ENCODE measurements at places on chromosomes 7 and 10. TPM values are rescaled to one million over a fixed set of nuclear protein-coding genes. Genes with fewer than 3 reads are reported as not detected.

DNA sequence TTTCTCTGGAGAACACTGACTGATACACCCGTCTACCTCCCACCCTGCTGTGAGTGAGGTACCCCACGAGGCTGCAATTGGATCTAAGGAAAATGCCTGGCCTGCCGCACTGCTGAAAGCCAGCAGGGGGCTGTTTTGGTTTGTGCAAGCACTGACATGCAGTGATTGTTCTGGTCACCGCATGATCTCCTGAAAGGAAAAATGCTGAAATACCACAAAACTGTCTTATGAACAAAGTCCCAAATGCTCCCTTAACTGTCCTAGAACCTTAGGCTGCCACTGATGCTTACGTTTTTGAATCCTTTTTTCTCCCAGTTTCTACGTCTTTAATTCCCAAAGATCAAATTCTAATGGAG is 132.7 kb downstream of the JCAD start:
- peak; percentile 54 for DNase-seq

GRCh38 chr10:28139138-28139537 is 140.3 kb upstream of the ODAD2 start:
- peak; percentile 60 for DNase-seq

- DNase-seq: peak; percentile 76
These were observed 102.7 kb upstream of the TNRC18 start for GRCh38 chr7:5526100-5526905.

DNA sequence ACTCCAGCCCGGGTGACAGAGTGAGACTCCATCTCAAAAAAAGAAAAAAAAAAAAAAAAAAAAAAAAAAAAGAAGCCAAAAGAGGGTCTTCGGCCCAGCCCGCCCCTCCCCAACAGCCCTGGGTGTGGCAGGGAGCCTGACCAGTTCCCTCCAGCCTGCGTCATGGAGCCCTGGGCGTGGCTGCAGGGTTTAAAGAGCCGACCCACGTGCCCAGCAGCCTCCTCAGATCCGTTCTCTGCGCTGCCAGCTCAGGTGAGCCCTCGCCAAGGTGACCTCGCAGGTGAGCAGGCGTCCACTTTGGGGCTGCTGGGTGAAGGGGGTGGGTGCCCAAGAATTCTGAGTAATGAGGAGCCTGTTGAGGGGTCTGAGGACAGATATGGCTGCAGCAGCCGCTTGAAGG is at the start of gene FXYD4:
FXYD4 (plus strand) TSS at position 219 of the 400 bp plus-strand sequence. CDS start 2,111 bp downstream, outside the sequence.
- DNase-seq: no peak

DNA sequence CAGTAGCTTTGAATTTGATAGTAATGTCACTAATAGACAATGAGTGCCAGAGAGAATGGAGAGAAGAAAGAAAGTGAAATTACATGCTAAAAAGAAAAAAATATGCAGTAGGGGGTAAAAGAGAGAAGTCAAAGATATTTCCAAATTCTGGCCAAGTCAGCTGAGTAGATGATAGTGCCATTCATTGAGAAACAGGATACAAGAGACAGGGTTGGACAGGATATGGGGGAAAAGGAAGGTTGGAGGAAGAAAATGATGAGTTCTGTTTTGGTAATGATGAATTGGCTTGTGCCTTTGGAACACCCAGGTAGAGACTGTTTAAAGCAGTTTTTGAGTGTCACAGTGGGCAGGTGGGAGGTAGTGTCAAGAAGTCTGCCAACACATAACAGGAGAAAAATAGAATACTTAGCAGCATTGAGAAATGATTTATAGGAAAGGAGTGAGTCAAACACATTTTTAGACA is 78.3 kb downstream of the LRRC17 start:
- peak; percentile 2 for DNase-seq

GRCh38 chr10:104492329-104492940 is 138.8 kb downstream of the CFAP58 start:
- DNase-seq: no peak

DNA sequence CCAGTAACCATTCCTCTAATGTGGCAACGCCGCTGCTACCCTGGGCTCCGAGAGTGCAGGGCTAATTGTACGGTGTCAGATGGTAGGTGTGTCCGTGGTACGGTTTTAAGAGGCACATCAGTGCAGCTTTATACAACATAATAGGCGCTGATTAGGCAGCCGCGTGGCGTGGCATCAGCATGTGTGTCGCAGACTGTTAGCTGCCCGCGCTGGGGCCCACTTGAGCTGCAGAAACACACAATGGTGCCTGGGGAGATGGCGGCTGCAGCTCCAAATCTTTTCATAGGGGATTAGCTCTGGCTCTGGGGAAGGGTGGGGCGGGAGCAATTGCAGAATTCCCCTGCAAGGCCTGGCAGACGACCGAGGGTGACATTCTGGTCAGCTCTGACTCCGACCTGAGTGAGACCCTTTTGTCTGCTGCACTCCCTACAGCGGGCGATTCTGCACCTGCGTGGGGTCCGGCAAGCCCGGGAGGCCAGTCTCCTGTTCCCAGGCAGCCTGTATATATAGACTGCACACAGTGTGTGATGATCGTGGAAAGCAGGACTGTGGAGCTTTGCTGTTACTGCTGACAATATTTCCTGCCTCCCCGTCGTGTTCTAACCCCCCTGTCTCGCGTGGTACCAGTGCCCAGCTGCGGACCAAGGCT is 722.7 kb upstream of the CELF2 start:
- DNase-seq: no peak

- peak; percentile 96 for DNase-seq
These were observed 41.9 kb downstream of the TCF7L2 start for GRCh38 chr10:112991888-112992491.

GRCh38 chr7:35253710-35254495 is at the start of gene TBX20:
Gene TBX20, minus strand, starts transcription at chr7:35254100. Its CDS starts 480 bp downstream, at chr7:35253620.
- DNase-seq: no peak

DNA sequence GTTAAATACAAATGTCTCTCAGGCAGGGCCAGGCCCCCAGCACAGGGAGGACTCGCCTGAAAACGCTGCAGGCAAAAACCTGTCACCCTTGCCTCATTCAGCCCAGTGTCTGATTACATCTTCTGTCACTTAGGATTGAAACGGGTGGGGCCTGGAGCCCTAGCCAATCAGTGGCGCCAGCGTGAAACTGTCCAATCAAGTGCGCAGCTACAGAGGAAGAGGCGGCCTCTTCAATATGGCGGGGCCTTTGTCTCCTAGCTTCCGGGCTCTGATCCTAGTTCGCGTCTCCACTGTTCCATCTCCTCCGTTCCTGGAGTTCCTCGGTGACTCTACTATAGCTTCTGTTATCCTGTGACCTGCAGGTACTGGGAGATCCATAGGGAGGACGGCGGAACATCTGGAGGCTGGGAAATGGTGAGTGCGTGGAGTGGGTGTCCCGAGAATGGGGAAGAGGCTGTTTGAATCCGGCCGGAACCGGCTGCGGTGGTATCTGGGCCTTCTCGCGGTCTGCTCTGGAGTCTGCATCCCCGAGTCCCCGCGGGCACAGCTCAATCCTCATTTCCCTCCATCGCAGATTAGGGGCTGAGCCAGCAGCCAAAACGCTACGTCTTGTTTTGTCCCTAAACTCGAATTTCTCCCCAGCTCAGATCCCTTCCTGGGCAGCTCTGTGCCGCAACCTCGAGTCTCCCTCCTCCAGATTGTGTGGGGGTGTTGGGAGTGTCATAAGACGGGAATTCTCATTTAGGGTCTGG is at the start of gene ZNF736:
ZNF736 (plus strand) TSS at position 222 of the 752 bp plus-strand sequence; CDS start at position 412, 190 bp downstream.
- DNase-seq: peak; percentile 93

DNA sequence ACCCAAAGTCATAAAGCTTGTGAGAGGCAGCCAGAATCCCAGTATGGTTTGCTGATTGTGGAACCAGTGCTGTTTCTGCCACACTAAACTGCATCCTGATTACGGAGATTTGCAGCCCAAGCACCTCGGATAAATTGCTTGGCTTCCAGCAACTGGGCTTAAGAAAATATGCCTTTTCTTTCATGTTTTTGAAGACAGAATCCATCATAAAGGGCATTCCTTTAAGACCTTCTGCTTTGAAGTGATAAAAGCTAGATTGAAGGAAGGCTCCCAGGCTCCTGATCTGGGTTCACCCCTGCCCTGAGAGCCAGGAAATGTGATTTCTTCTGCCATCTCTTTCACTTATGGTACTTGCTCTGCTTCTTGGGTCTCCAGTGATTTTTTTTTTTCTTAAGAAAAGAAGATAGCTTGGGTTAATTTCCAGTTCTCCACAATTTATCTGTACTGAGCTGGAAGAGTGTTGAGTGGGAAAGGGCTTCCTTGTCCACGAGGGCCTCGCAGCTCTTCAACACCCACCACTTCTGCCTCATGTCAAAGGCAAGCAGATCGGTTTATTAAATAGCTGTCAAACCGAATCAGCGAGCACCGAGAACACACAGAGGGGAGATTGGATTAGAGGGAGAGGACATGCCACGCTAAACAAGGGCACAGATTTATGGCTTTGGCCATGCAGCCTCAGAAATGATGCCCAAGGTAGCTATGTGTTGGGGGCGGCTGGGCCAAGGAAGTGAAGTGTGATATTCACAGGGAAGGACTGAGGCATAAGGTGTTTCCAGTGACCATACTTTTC is 94.9 kb upstream of the TBX20 start:
- no peak for DNase-seq

Gene HDAC9
- 33.3 TPM for total RNA-seq

Gene ZNF488
- 0.78 TPM for total RNA-seq

Gene FIS1
- 106 TPM for total RNA-seq

Gene MOSPD3
- total RNA-seq: 16.3 TPM

Gene CDC14C
- total RNA-seq: 0.17 TPM

Gene HMX3
- total RNA-seq: 0.26 TPM

Gene WEE2
- not detected for total RNA-seq

Data from mammary epithelial cell (primary cell).